ENCODE measurements at places on chromosomes 7 and 10. TPM values are rescaled to one million over a fixed set of nuclear protein-coding genes. Genes with fewer than 3 reads are reported as not detected.
A peak's percentile ranks its signal among the peaks of the same experiment; 100 is the strongest.

HOXA4 gene
- total RNA-seq: 8.6 TPM

DNA sequence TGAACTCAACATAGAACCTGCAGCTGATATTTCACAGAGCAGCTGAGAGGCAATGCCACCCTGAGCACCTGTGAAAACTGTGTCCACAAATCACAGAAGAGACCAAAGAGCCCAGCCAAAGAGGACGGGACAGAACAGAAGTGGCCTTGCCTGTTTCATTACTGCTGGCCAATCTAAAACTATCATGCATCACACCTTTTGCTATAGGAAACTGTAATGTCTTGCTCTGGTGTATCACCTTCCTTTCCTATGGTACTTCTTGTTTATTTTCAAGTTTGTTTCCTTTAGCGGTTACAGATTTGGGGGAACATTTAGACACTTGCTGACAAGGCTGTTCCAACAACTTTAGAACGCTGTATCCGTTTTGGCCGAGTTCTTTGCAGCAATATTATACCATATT, 80.3 kb downstream of the PIP4K2A start:
- peaks cover 2% of the 10 kb centered on the region for H3K4me1 ChIP-seq
- no peak overlapping the region for H3K27ac ChIP-seq
- no peak for ATAC-seq
- no peaks in the 10 kb centered on the region for H3K36me3 ChIP-seq

CYP3A5 gene
- total RNA-seq: 5.3 TPM

DNA sequence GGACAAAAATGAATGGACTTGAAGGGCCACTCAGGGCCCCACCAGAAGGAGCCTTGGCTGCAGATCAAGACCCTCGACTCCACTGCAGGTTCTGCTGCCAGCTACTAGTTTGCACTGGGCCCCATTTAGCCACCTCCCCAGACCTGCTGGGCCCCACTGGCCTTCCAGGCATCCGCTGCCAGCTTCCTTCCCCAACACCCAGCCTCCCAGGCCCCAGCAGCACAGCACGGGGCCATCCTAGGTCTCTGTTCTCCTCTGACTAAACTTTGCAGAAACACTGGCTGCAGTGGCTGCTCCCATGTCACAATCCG, 277.4 kb upstream of the KLF14 start:
- peak; percentile 11 for ATAC-seq
- no peaks in the 10 kb centered on the region for H3K36me3 ChIP-seq
- no peaks in the 10 kb centered on the region for H3K27me3 ChIP-seq
- peaks cover 100% of the 10 kb centered on the region for H3K4me1 ChIP-seq
- H3K4me3 ChIP-seq: no peak overlapping the region
- peak overlapping the region; percentile 67 for H3K27ac ChIP-seq

GRCh38 chr10:91614225-91614624, 18.6 kb downstream of the PPP1R3C start:
- ATAC-seq: no peak
- peak overlapping the region; percentile 84 for H3K27ac ChIP-seq
- no peaks in the 10 kb centered on the region for H3K36me3 ChIP-seq
- H3K4me1 ChIP-seq: peaks cover 3% of the 10 kb centered on the region
- H3K4me3 ChIP-seq: no peak overlapping the region
- no peaks in the 10 kb centered on the region for H3K27me3 ChIP-seq

- H3K4me3 ChIP-seq: no peak overlapping the region
- no peak overlapping the region for H3K27ac ChIP-seq
- no peak for ATAC-seq
- peaks cover 4% of the 10 kb centered on the region for H3K27me3 ChIP-seq
- peaks cover 3% of the 10 kb centered on the region for H3K4me1 ChIP-seq
Observed at GRCh38 chr7:73353243-73353642, 25.3 kb downstream of the FKBP6 start.

MMRN2 gene
- 35.8 TPM for total RNA-seq

DNA sequence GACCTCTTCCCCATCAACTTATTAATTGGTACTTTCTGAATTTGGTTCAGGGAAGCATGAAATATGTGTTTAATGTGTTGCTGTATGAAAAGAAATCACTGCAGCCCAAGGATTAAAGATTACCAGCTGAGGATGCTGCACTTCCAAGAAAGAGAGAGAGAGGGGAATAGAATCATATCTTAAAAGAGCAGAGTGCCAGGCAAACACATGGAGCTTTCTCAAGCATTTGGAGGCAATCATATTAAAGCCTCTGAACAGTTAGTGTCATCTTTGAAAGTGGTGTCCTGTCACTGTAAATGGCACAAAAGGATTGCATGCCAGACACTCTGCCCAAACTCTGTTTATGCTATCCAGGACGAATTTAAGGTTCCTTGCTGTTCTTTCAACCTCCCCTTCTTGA, 386.7 kb downstream of the SORCS1 start:
- H3K27ac ChIP-seq: no peak overlapping the region
- peaks cover 10% of the 10 kb centered on the region for H3K27me3 ChIP-seq
- no peak for ATAC-seq
- H3K36me3 ChIP-seq: no peaks in the 10 kb centered on the region
- no peak overlapping the region for H3K4me3 ChIP-seq
- H3K4me1 ChIP-seq: no peaks in the 10 kb centered on the region

- no peak for ATAC-seq
- H3K36me3 ChIP-seq: no peaks in the 10 kb centered on the region
- H3K27me3 ChIP-seq: no peaks in the 10 kb centered on the region
- H3K27ac ChIP-seq: no peak overlapping the region
- H3K4me3 ChIP-seq: peak overlapping the region; percentile 31
Observed at GRCh38 chr7:14962778-14963177, 60.2 kb upstream of the DGKB start.

- no peak overlapping the region for H3K27ac ChIP-seq
- H3K27me3 ChIP-seq: no peaks in the 10 kb centered on the region
- no peaks in the 10 kb centered on the region for H3K4me1 ChIP-seq
- no peaks in the 10 kb centered on the region for H3K36me3 ChIP-seq
- no peak overlapping the region for H3K4me3 ChIP-seq
Observed at GRCh38 chr7:68288144-68288593, 1291.5 kb downstream of the TYW1 start.

DNA sequence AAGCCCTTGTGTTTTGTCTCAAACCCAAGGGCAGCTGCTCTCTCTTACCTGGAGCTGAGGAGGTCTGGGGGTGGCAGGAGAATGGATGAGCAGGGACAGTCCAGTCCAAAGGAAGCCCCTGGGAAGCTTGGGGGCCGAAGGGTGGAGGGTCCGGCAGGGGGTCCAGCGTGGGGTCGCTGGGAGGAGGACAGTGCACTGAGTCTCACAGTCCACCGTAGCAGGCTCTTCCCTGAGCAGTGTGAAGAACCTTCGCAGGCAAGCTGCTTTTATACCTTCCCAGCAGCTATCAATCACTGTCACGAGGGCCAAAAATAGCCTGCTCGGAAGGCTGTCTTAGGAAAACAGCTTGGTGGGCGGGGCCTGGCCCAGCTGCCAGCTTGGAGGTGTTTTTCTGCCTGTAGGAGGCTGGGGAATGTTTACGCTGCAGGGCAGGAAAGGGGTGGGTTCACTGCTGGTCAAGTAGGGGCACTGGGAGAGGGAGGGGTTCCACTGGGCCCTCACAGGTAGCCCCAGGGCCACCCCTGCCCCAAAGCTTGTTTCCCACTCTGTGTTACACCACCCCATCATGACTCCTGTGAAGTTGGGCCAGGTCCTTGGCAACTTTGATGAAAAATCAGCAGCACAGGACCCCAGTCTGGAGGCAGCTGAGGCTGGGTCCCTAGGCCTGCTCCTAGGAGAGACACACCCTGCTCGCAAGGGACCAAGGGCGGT, at the start of gene DEPP1:
Gene DEPP1 (minus strand): TSS at position 240 of the 711 bp plus-strand sequence. CDS start 779 bp downstream, outside the sequence.
- no peaks in the 10 kb centered on the region for H3K36me3 ChIP-seq
- H3K4me3 ChIP-seq: peak within 1 kb of the TSS; percentile 65

UCN3 gene
- not detected for total RNA-seq

DNA sequence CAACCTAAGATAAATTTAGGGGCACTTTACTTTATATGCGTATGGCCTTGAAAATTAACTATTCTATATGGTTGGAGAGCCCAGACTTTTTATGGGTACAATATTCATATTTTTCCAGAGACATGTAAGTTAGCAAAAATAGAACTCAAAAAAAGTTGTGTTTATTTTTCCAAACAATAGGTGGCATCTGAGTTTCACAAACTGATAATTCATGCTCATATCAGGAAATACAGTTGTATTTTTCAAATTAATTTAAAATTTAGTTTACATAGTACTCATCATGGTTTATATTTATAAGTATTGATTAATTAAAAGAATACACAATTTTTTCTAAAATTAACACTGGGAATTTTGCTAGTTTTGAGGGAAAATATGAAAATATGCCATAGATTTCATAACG, 34.6 kb downstream of the ANKRD7 start:
- H3K27ac ChIP-seq: no peak overlapping the region
- H3K27me3 ChIP-seq: no peaks in the 10 kb centered on the region
- H3K4me1 ChIP-seq: no peaks in the 10 kb centered on the region
- H3K36me3 ChIP-seq: no peaks in the 10 kb centered on the region
- ATAC-seq: no peak

DNA sequence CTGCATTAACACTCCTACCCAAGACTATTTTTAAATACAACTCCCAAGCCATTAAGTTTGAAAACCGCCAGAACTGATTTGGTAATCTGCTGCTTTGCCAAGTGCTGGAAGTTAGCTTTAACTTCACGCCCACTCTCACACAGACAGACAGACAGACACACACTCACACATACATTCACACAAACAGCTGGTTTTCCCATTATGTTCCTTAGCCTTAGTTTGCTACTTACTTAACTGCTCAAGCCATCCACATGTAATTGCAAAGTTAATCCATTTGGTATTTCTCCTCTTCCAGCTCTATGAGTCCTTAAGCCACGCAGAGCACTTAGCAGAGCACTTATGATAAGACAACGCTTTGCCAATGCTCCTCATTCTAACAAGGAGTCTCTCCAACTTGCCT, 8.3 kb downstream of the COBL start:
- no peaks in the 10 kb centered on the region for H3K36me3 ChIP-seq
- no peaks in the 10 kb centered on the region for H3K27me3 ChIP-seq
- H3K4me1 ChIP-seq: no peaks in the 10 kb centered on the region
- H3K27ac ChIP-seq: peak overlapping the region; percentile 63

DNA sequence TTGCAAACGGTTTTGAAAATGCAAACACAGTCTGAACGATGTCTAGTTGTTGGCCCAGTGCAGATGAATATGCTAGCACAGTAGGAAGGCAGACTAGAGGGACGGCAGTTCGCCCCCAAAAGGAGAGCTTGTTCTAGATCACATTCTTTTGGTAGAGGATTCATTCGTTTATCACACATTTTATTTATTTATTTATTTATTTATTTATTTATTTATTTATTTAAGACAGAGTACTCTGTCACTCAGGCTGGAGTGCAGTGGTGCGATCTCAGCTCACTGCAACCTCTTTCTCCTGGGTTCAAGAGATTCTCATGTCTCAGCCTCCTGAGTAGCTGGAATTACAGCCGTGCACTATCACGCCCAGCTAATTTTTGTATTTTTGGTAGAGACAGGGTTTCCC, 59.4 kb upstream of the ZPBP start:
- H3K4me1 ChIP-seq: no peaks in the 10 kb centered on the region
- no peaks in the 10 kb centered on the region for H3K36me3 ChIP-seq
- peaks cover 7% of the 10 kb centered on the region for H3K27me3 ChIP-seq
- ATAC-seq: no peak
- H3K27ac ChIP-seq: no peak overlapping the region

GATA3 gene
- total RNA-seq: 0.35 TPM

VPS37D gene
- total RNA-seq: 3.3 TPM

- no peaks in the 10 kb centered on the region for H3K36me3 ChIP-seq
- no peak for ATAC-seq
- H3K27ac ChIP-seq: no peak overlapping the region
- no peaks in the 10 kb centered on the region for H3K27me3 ChIP-seq
- H3K4me3 ChIP-seq: no peak overlapping the region
- H3K4me1 ChIP-seq: no peaks in the 10 kb centered on the region
Observed at GRCh38 chr10:48406204-48406603, 99.7 kb downstream of the MAPK8 start.

DNA sequence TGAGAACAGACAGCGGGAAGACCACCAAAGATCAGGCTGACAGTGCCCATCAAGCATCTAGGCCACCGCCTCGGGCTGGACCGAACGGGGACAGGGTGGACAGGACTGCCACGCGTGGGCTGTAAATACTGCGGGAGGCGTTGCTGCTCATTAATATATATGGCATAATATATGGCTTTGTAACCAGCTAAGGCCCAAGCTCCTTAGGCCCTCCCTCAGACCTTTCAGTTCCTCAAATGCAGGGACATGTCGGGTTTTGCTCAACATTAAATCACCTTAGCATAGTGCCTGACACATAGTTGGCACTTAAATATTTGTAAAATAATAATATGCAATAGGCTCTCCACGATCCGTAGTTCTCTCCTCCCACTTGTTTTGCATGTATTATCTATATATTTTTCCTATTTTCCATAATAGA, 402 bp upstream of the TMEM168 start:
- no peaks in the 10 kb centered on the region for H3K36me3 ChIP-seq
- no peak for ATAC-seq
- H3K27ac ChIP-seq: peak overlapping the region; percentile 90
- no peaks in the 10 kb centered on the region for H3K27me3 ChIP-seq

GJC3 gene
- total RNA-seq: not detected

DNA sequence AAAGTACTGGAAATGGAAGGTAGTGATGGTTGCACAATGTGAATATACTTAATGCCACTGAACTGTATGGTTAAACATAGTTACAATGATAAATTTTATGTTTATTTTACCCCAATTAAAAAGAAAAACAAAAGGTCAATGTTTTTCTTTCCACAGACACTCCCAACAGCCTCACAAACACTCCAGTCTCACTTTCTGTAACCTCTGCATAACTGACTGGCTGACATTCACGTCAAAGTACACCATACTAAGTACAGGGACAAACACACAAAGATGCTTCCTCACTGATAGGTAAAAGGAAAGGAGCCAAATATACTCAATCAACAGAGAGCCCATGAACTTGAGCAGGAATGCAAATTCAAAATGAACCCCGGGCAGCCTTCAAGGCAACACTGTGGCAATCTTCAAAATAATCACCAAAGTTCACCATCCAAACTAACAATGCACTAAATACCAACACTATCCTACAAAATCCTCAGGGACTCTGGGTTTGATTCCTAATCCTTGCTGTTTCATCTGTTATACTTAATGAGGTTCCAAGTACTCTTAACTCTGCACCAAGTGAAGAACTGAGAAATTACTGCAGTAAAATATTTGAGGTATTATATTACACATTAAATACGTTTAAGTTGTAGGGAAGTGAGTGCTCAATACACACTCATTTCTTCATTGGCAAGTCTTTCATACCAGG, 90.8 kb downstream of the ARMH3 start:
- H3K27me3 ChIP-seq: no peaks in the 10 kb centered on the region
- H3K4me1 ChIP-seq: no peaks in the 10 kb centered on the region
- no peak overlapping the region for H3K27ac ChIP-seq
- no peak for ATAC-seq

LIPJ gene
- total RNA-seq: 0.12 TPM

DNA sequence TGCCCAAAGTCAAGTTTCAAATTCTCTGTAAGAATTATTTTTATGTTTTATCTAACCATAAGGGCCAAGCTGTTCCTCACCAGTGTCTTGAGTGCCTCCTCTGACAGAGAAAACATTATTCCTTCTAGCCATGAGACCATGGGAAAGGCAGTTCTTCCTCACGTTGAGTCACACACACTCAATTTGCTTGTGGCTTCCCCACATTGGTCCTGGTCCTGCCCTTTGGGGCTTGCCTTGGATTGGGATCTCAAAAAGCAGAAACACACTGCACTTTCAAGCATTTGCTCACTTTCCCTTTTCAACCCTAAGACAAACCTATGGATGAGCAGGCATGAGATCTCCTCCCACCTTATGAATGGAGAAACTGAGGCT, 248.3 kb upstream of the IGFBP3 start:
- no peak for ATAC-seq
- H3K4me3 ChIP-seq: no peak overlapping the region
- no peaks in the 10 kb centered on the region for H3K27me3 ChIP-seq
- no peaks in the 10 kb centered on the region for H3K36me3 ChIP-seq

TMEM213 gene
- total RNA-seq: 0.25 TPM

AMZ1 gene
- 0.62 TPM for total RNA-seq
